Stomach (tissue), 19 donors: ENCODE measurements at places on chromosomes 6 and 20. TPM values are rescaled to one million over a fixed set of nuclear protein-coding genes. Genes with fewer than 3 reads are reported as not detected.

- no peak for DNase-seq
- H3K27ac ChIP-seq = no peak overlapping the region
- no peaks in the 10 kb centered on the region for H3K4me1 ChIP-seq
- H3K4me3 ChIP-seq = no peak overlapping the region
Measured at GRCh38 chr20:11728937-11729336, 188.8 kb upstream of the BTBD3 start.

GRCh38 chr6:117603821-117604220 lies 1.5 kb upstream of the GOPC start:
- no peak overlapping the region for H3K27ac ChIP-seq
- no peaks in the 10 kb centered on the region for H3K27me3 ChIP-seq
- no peak overlapping the region for H3K4me3 ChIP-seq
- peaks cover 22% of the 10 kb centered on the region for H3K4me1 ChIP-seq
- no peaks in the 10 kb centered on the region for H3K36me3 ChIP-seq

GRCh38 chr6:144547409-144547808 lies 262.3 kb downstream of the UTRN start:
- peaks cover 97% of the 10 kb centered on the region for H3K36me3 ChIP-seq
- no peak overlapping the region for H3K27ac ChIP-seq
- no peak for DNase-seq
- H3K4me3 ChIP-seq = no peak overlapping the region
- H3K4me1 ChIP-seq = no peaks in the 10 kb centered on the region

- no peaks in the 10 kb centered on the region for H3K36me3 ChIP-seq
- no peaks in the 10 kb centered on the region for H3K27me3 ChIP-seq
- H3K4me1 ChIP-seq = peaks cover 9% of the 10 kb centered on the region
- no peak overlapping the region for H3K27ac ChIP-seq
- DNase-seq = no peak
Measured at GRCh38 chr6:14070457-14070856, 47.1 kb upstream of the CD83 start.

- H3K36me3 ChIP-seq = peaks cover 32% of the 10 kb centered on the region
- peaks cover 42% of the 10 kb centered on the region for H3K4me1 ChIP-seq
- H3K27ac ChIP-seq = no peak overlapping the region
- no peak for DNase-seq
Measured at GRCh38 chr6:111012143-111012452, 30.3 kb downstream of the RPF2 start.

DNA sequence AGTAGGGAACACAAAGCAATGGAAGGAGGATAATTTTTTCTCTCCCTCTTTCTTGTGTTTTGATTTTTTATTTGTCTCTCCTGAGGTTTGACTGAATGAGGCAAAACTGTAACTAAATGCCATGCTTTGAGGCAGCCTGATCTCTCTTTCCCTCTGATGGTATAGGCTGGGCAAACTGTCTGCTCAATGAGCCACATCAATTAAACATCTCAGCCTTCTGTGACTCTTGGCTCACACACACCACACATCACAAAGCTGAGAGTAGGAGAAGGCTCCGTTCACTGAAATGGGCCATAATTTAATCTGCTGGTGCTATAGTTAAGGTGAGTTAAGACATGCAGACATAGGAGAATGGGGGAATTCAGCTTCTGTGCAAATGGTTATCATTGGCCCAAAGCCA lies 28.1 kb upstream of the SCGN start:
- no peak for DNase-seq
- no peaks in the 10 kb centered on the region for H3K27me3 ChIP-seq

GRCh38 chr20:54132612-54133433 lies 41.0 kb downstream of the CYP24A1 start:
- H3K4me3 ChIP-seq = no peak overlapping the region
- no peaks in the 10 kb centered on the region for H3K36me3 ChIP-seq
- peaks cover 11% of the 10 kb centered on the region for H3K4me1 ChIP-seq

- no peaks in the 10 kb centered on the region for H3K27me3 ChIP-seq
- DNase-seq = no peak
- H3K36me3 ChIP-seq = no peaks in the 10 kb centered on the region
- no peaks in the 10 kb centered on the region for H3K4me1 ChIP-seq
Measured at GRCh38 chr20:15396900-15397299, 1059.5 kb upstream of the FLRT3 start.

FKBP1C gene
- 0.19 TPM for polyA plus RNA-seq

GRCh38 chr20:11502671-11503070 lies 415.0 kb upstream of the BTBD3 start:
- H3K4me3 ChIP-seq = no peak overlapping the region
- H3K27ac ChIP-seq = no peak overlapping the region
- H3K36me3 ChIP-seq = no peaks in the 10 kb centered on the region
- no peak for DNase-seq
- H3K4me1 ChIP-seq = no peaks in the 10 kb centered on the region

DNA sequence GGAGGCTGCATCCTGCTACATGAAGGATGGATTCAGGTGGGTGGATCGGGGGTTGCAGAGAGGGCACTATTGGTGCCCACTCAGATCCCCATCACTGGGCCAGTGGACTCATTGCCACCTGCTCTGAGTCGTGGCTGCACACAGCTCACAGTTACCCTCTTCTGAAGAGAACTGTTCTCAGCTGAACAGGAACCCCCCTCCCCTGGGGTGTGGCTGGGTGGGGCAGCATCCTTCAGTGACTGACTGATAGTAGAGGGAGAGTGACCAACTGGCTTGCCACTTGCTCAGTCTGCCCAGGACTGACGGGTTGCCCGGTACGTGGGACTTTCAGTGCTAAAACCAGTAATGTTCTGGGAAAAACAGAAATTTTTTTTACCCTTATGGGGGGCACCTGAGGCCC lies 494.0 kb upstream of the CHD6 start:
- no peak overlapping the region for H3K27ac ChIP-seq
- no peak overlapping the region for H3K4me3 ChIP-seq
- H3K27me3 ChIP-seq = no peaks in the 10 kb centered on the region
- DNase-seq = no peak

- no peak for DNase-seq
- peaks cover 17% of the 10 kb centered on the region for H3K4me1 ChIP-seq
- H3K27ac ChIP-seq = no peak overlapping the region
- no peaks in the 10 kb centered on the region for H3K27me3 ChIP-seq
Measured at GRCh38 chr20:17857639-17858449, 110.8 kb downstream of the SNX5 start.

DNA sequence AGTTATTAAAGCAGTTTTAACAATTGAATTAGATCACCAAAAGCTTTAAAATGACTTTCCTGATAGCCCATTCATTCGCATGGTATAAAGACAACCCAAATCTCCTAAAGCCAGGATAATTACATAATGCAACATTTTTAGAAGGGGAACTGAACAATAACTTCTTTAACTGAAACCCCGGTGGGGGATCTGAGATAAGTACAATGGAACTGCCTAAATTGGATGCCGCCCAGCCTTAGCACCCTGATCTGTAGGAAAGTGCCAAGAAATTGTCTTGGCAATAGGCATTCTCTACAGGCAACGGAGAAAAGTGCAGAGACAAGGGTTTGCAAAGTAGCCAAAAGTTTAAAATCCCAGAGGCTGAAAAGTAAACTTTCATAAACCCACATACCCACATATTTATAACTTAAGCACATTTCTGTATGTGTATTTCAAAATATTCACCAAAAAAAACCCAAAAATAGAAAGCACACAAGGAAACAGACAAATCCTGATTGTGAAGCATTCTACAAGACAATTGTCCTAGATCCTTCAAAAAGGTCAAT lies 98.8 kb upstream of the BEND6 start:
- no peaks in the 10 kb centered on the region for H3K27me3 ChIP-seq
- H3K27ac ChIP-seq = no peak overlapping the region
- H3K4me3 ChIP-seq = no peak overlapping the region
- no peak for DNase-seq
- no peaks in the 10 kb centered on the region for H3K36me3 ChIP-seq
- H3K4me1 ChIP-seq = peaks cover 13% of the 10 kb centered on the region
